ENCODE measurements at places on chromosomes 5 and 9. TPM values are rescaled to one million over a fixed set of nuclear protein-coding genes. Genes with fewer than 3 reads are reported as not detected.

The PAEP gene
- not detected for total RNA-seq

The GPSM1 gene
- 13.8 TPM for total RNA-seq

DNA sequence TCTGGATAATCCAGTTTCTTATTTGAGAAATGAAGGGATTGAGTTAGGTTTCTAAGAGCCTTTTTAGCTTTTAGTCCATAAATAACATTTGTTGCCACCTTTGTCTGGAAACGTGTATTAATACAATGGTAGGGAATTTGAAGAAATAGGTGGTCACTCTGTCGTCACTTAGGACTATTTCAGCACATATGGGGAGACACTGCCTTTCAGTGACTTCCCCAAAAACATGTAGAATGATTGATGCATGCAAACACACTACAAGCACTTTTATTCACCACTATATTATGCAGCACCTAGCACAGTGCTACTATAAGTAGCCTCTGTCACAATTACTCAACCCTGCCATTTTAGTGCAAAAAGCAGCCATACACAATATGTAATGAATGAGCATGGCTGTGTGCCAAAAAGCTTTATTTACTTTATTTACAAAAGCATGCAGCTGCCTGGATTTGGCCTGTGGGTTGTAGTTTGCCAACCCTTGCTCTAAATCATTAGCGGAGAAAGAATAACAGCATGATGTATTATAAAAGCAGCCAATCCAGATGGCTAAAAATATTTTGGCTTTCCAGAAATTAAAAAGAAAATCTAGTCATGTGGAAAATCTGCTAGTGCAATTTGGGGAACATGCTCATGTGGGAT, 154.2 kb upstream of the HMHB1 start:
- no peak for DNase-seq

DNA sequence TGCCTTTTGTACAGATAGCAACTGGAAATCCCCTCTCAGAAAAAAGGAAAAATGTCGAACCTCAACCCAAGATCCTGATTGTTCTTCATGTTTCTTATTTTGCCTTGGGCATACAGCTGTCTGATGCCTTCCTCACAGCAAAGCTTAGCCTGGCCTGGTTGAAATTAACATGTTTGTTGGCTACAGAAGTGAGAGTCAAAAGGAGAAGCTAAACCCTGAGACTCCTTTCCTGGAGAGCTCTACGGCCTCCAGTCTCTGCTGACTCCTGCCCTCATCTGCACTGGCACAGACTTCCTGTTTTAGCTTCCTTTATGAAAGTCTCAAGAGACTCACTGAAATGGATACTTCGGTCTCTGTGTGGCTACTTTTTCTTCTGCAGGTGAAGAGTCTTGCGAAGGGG, 186.7 kb downstream of the PARP8 start:
- no peak for DNase-seq

- no peak for DNase-seq
Measured at GRCh38 chr9:108889649-108890067, 27.6 kb downstream of the ACTL7A start.

Data from posterior vena cava (tissue), 2 donors.